Activated T-cell treated with anti-CD3 and anti-CD28 coated beads, Interleukin-2, amount 50 U/mL, for 72 hours (primary cell): ENCODE measurements at places on chromosomes 1 and 21. TPM values are rescaled to one million over a fixed set of nuclear protein-coding genes. Genes with fewer than 3 reads are reported as not detected.

The TMEM234 gene
- total RNA-seq = 9.8 TPM

The OR2AK2 gene
- 0.35 TPM for total RNA-seq

The ADAM30 gene
- total RNA-seq = not detected

The LCE2C gene
- total RNA-seq = not detected

The EIF2D gene
- total RNA-seq = 158 TPM

The PTPN14 gene
- 13.5 TPM for total RNA-seq

The OVAAL gene
- total RNA-seq = not detected

The DISP3 gene
- 0.46 TPM for total RNA-seq

The DENND2D gene
- total RNA-seq = 165 TPM

The BCAN gene
- total RNA-seq = not detected

DNA sequence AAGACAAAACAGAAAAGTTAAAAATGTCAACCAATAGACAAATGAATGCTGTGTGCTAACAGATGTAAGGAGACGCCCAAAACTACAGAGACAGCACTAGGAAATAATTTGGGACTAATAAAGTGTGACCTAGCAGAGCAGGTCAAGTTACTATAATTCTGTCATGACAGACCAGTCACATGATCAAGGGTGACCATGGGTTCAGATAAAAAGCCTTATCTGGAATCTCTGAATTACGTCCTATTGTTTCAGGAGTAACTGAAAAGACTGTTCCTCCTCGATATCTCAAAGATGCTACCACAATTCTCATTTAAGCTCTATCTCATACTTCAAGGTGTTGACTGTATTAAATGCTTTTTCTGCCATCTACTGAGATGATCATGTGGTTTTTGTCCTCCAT lies 31.6 kb downstream of the PARP1 start:
- no peak overlapping the region for H3K4me3 ChIP-seq
- peaks cover 14% of the 10 kb centered on the region for H3K4me1 ChIP-seq
- H3K27ac ChIP-seq = no peak overlapping the region
- no peaks in the 10 kb centered on the region for H3K27me3 ChIP-seq
- no peak for DNase-seq
- H3K36me3 ChIP-seq = peaks cover 13% of the 10 kb centered on the region

- H3K4me1 ChIP-seq = no peaks in the 10 kb centered on the region
- no peaks in the 10 kb centered on the region for H3K27me3 ChIP-seq
- no peak overlapping the region for H3K4me3 ChIP-seq
Observed at GRCh38 chr1:55860326-55860725, 645.2 kb upstream of the USP24 start.

DNA sequence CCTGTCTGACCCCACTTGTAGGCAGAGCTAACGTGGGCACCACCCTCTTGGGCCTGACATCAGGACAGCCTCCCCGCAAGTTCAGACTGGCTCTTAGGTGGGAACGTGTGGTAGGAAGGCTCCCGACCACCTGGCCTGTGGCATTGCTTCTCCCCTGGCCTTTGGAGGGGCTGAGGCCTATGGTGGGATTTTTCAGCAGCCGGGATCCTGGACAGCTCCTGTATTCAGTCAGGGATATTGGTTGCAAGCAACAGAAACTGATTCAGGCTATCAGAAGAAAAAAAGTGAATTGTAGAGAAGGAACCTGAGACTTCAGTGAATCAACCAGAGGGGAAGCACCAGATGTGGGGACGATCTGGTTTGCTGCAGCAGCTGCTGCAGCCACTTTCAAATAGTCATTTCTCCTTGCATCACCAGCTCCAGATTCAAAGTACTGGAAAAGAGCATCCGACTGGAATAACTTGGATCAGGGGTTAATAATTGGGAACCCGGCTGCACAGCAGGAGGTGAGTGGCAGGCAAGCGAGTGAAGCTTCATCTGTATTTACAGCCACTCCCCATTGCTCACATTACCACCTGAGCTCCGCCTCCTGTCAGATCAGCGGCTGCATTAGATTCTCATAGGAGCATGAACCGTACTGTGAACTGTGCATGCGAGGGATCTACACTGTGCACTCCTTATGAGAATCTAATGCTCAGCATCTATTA lies 5.9 kb downstream of the RNF186 start:
- no peak overlapping the region for H3K27ac ChIP-seq
- DNase-seq = no peak
- H3K4me1 ChIP-seq = no peaks in the 10 kb centered on the region
- H3K36me3 ChIP-seq = no peaks in the 10 kb centered on the region

DNA sequence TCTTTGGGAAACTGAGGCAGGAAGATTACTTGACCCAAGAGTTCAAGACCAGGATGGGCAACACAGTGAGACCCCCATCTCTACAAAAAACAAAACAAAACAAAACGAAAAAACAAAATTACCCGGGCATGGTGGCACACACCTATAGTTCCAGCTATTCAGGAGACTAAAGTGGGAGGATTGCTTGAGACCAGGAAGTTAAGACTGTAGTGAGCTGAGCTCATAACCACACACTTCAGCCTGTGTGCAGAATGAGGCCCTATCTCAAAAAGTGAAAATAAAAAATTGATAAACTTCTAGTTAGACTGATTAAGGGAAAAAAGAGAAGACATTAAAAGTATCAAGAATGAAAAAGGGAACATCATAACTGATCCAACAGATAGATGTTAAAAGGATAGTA lies 154.0 kb downstream of the RHOU start:
- DNase-seq = no peak
- H3K27ac ChIP-seq = no peak overlapping the region
- no peak overlapping the region for H3K4me3 ChIP-seq

DNA sequence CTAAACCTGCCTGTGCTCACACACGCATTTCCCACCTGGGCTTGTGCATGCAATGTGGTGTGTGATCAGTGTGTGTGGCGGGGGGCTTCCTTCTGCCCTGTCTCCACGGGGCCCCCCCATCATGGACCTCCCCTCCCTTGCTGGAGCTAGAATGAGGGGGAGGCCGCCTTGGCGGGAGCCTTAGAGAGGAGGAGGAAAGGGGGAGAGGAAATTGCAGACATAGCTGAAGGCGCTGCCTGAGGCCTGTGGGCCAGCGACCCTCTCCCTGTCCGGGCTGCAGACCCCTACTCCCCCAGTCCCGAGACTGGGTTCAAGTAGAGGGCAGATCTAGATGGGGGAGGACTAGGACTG lies 883 bp upstream of the EVA1B start:
- peaks cover 35% of the 10 kb centered on the region for H3K4me1 ChIP-seq
- peaks cover 15% of the 10 kb centered on the region for H3K27me3 ChIP-seq
- H3K36me3 ChIP-seq = no peaks in the 10 kb centered on the region
- peak overlapping the region; percentile 81 for H3K4me3 ChIP-seq

DNA sequence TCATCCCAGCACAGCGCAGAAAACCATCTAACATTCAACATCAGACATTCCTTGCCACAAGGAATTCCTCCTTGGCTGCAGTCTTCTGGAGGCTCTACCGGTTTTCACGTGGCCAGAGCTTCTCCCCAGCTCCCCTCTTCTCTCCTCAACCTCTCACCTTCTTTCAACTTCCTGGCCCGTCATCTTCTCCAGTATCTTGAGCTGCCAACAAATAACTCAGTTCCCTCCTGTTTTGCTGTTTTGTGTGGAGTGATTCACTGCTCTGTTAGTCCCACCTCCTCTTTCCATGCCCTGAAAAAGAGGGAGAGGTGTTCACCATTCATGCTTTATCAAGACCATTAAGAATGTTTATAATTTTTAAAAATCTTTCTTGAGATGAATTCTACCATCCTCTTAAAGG lies 32.6 kb downstream of the PIGM start:
- no peaks in the 10 kb centered on the region for H3K4me1 ChIP-seq
- peaks cover 7% of the 10 kb centered on the region for H3K27me3 ChIP-seq
- H3K27ac ChIP-seq = no peak overlapping the region
- H3K36me3 ChIP-seq = no peaks in the 10 kb centered on the region

- peaks cover 16% of the 10 kb centered on the region for H3K4me1 ChIP-seq
- no peaks in the 10 kb centered on the region for H3K27me3 ChIP-seq
- no peak overlapping the region for H3K27ac ChIP-seq
- no peak for DNase-seq
- peaks cover 10% of the 10 kb centered on the region for H3K36me3 ChIP-seq
Observed at GRCh38 chr21:32382108-32382644, 10.6 kb downstream of the URB1 start.

DNA sequence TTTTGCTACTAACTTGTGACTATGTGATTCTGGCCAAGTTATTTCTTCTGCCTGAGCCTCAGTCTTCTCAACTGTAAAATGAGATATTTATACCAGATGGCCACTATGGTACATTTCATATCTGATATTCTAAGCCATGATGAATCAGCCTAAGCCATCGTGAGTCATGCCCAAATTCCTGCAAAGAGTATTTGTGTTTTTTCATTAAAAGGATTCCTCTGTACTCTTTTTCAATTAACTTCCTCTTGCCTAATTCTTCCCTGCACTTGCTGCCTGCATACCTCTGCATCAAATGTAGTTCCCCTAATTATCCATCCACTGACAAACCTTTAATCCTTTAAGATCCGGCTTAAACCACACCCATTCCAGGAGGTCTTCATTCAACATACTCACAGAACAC lies 575.1 kb upstream of the BEND5 start:
- H3K36me3 ChIP-seq = peaks cover 2% of the 10 kb centered on the region
- H3K4me1 ChIP-seq = no peaks in the 10 kb centered on the region
- no peak overlapping the region for H3K27ac ChIP-seq
- H3K4me3 ChIP-seq = no peak overlapping the region
- no peaks in the 10 kb centered on the region for H3K27me3 ChIP-seq

DNA sequence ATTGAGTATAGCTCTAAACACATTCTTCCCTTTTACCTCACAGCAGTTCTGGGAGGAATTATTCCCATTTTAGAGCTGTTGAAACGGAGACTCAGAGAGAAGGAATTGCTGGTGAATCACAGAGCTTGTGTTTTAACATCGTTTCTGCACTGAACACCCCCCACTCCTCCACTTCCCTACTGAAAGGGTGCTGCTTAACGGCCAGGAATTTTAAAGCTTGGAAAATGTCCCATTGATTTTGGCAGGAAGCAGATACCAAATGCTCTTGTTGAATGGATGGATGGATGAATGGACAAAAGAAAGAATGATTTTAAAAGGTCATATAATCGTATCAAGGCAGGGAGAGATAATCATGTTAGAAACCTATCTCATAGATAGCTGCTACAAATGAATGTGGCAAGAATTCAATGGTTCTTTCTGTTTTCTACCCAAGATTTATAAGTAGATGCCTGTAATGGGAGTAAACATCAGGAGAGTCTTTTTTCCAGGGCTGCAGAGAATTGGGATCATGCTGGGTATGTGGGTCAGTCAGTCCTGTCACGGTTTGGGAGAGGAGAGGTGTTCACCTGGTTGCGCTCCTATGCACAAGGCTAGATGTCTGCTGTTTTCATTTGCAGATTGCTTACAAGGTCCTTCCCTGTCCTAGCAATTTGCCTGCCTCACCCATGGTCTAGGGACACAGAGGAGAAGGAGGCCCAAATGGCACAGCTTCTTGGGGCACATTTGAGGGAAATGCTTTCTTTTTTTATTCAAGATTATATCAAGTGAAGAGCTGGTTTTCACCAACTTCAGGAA lies 19.0 kb downstream of the FAM163A start:
- H3K27ac ChIP-seq = no peak overlapping the region
- no peak overlapping the region for H3K4me3 ChIP-seq
- H3K4me1 ChIP-seq = no peaks in the 10 kb centered on the region
- no peaks in the 10 kb centered on the region for H3K36me3 ChIP-seq

DNA sequence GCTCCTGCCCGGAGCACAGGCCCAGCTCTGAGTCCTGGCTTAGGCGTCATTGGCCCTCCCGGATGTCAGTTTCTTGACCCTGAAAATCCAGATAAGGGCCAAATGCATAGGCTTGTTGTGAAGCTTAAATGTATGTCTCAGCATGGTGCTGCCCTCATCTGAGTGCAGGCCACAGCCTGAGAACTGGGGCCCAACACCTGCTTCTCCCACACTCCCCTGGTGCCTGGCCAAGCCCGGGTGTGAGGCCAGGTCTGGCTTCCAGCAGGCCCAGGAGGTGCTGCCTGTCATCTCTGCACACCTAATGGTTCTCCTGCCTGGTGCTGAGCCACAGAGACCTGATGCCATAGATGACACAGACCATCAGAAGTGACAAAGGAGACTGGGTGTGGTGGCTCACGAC lies 14.0 kb downstream of the MX2 start:
- DNase-seq = no peak
- H3K4me3 ChIP-seq = no peak overlapping the region
- peaks cover 23% of the 10 kb centered on the region for H3K4me1 ChIP-seq
- H3K27me3 ChIP-seq = no peaks in the 10 kb centered on the region
- no peak overlapping the region for H3K27ac ChIP-seq

DNA sequence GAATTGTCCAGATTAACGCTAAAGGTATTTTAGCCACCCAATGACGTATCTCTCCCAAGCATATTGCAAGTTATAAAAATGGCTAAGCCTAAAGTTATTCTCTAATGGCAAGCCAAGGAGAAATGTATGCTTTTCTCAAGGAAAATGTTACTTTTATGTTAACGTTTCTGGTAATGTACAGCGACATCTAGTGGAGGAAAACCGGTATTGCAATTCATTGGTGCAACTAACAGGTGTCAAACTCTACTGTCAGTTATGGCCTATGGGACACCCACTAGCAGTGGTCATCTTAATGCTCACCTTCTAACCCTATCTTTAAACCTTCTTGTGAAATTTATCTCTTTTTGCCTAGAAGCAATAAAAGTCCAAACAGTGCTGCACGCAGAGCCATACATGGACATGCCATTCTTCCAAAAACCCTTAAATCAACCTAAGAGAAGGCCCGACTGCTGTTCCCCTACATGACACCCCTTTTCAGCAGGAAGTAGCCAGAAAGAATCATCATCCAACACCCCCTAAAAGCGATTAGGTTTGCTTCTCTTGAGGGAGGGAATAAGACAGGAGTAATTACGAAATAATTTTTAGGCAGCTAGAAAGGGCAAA lies 68.7 kb upstream of the LRIF1 start:
- peaks cover 19% of the 10 kb centered on the region for H3K27me3 ChIP-seq
- DNase-seq = peak; percentile 48
- no peak overlapping the region for H3K27ac ChIP-seq

DNA sequence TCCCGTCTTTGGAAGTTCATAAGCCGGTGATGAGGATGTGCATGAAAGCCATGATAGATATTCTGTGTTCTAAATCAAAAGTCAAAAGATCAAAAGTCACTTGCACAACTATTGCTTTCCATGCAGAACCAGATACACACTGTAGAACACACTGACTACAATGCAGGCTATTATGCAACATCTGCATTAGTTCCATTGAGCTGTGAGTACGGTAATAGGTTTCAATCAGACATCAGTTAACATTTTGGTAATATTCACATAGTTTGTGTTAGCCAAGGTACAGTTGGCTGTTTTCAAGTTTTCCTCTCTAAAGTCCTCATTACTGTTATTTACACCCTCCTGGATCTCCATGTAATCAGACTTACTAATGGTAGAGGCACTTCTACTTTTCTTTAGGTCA lies 3.1 kb downstream of the KCNA2 start:
- no peaks in the 10 kb centered on the region for H3K36me3 ChIP-seq
- peaks cover 26% of the 10 kb centered on the region for H3K27me3 ChIP-seq
- H3K27ac ChIP-seq = no peak overlapping the region
- peaks cover 5% of the 10 kb centered on the region for H3K4me1 ChIP-seq

DNA sequence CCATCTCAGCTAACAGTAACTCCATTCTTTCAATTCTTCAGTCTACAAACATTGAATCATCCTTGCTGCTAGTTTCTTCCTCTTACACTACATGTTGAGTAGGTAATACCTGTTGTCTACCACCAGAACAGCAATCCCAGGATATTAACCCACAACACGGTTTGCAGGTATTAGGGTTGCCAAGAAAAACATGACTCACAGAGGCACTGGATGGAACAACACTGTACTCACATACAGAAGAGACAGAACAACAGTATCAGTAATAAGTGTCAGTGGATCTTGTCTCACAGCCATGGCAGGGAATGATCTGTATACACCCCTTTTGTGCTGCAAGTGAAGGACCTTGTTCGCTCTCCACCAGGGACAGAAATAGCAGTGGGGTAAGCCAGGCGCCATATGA lies 212.1 kb downstream of the GPR52 start:
- DNase-seq = no peak
- no peaks in the 10 kb centered on the region for H3K4me1 ChIP-seq

- no peak overlapping the region for H3K27ac ChIP-seq
- H3K36me3 ChIP-seq = peaks cover 3% of the 10 kb centered on the region
- peaks cover 66% of the 10 kb centered on the region for H3K4me1 ChIP-seq
- H3K27me3 ChIP-seq = peaks cover 32% of the 10 kb centered on the region
Observed at GRCh38 chr1:181104790-181105133, 16.3 kb downstream of the IER5 start.
